Stimulated activated CD8-positive, alpha-beta memory T cell treated with anti-CD3 and anti-CD28 coated beads, Interleukin-15, amount 100 ng/mL, for 4 hours (primary cell): ENCODE measurements at places on chromosomes 6 and 20.
A peak's percentile ranks its signal among the peaks of the same experiment; 100 is the strongest.

GRCh38 chr6:151577257-151577656 is 83.4 kb downstream of the CCDC170 start:
- DNase-seq, result no peak

GRCh38 chr6:155882527-155883333 is 427.1 kb upstream of the NOX3 start:
- no peak for DNase-seq

DNA sequence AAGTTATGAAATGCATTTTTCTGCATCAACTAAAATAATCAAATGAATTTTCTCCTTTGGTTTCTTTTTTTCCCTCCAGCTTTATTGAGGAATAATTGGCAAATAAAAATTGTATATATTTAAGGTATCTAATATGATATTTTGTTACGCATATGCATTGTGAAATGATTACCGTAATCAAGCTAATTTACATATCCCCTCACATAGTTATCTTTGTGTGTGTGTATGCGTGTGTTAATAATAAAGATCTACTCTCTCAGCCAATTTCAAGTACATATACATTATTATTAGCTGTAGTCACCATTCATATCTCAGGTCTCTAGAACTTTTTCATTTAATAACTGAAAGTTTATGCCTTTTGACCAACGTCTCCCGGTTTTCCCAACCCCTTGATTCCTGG is 61.1 kb downstream of the SYCP2L start:
- no peak for DNase-seq

DNA sequence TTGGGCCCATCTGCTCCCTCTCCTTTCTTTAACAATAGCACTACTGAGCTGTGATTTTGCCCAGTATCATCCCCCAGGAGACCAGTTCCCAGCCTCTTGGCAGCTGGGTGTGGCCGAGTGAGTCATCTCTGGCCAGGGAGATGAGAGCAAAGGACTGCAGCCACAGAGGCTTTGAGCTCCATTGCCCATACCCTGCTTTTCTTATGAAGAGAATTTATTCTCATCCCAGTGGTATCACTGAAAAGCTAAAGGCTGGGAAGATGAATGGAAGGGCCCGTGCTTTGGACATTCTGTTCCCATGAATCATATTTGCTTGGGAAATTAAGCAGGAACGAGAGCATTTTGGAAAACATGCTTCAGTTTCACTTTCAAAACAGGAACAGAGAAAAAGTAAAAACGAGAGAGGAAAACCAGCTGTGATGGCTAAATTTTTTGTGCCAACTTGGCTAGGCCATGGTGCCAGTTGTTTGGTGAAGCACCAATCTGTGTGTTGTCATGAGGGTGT is 14.9 kb downstream of the CST3 start:
- no peak for DNase-seq

DNA sequence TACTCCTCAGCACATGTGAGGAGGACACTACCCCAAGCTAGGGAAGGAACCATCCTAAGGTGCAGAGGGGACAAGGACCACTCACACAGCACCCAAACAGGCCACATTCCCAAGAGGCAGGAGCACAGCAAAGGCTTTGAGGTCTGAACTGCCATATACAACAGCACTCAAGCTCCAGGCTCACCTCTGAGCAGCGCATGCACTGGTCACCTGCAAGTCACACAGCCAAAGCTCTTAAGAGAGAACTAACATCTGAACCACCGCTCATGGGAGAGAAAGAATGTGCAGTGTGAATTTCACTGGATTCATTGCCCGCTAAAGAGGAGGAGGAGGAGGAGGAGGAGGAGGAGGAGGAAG is 31.0 kb downstream of the NPEPL1 start:
- no peak for DNase-seq

GRCh38 chr6:64932486-64932885 is 774.5 kb downstream of the EYS start:
- no peak for DNase-seq

DNA sequence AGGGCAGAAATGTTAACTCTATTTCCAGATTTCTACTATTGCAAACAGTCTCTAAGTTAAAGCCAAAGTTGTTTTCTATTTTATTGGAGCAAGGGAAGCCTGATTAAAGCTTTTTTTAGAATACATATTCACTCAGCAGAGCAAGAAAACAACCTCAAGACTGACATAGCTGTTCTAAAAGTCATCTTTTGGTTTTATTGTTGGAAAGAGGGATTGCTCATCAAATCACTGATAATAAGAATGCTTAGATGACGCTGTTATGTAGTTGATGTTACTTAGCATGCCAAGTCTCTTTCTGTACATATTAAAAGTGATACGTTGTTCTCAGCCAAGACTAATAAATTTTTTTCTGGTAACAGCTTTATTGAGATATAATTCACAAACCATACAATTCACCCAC is 172.6 kb upstream of the LAMA2 start:
- no peak for DNase-seq

DNA sequence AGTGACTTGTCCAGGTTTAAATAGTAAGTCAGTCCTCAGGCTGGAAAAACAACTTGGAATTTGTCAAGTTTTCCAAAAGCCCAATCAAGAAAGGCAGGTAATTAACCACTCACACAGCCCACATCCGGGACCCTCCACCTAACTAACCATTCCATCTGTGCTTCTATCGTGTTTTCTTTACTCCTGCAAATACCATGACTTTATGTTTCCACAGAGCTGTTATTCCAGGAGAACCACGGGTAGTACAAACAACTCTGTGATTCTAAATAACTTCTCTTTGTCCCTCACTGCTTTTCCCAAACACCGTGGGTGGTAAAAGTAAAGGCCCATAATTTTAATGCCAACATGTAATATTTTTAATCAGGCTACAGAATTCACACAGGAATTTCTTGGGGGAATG is 49.6 kb upstream of the NT5E start:
- no peak for DNase-seq

- DNase-seq, result no peak
Observed at GRCh38 chr6:149646599-149646998, 1.9 kb downstream of the KATNA1 start.

DNA sequence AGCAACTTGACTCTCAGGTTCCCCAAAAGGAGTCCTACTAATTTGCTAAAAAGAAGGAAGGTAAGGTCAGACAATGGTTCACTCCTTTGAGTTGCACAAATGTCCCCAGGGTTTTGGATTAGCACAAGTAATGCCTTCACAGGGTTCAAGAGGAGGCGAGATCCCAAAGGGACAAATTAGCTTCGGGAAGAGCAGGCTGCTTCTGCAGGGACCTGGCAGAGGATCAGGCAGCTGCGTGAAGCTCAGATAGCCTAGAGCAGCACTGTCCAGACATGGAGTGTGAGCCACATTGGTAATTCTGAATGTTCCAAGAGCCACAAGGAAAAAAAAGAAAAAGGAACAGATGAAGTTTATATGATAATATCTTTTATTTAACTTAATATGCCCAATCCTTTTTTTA is 115.4 kb downstream of the CFAP61 start:
- no peak for DNase-seq

- DNase-seq, result no peak
Observed at GRCh38 chr6:159687341-159687740, 5.7 kb downstream of the SOD2 start.

DNA sequence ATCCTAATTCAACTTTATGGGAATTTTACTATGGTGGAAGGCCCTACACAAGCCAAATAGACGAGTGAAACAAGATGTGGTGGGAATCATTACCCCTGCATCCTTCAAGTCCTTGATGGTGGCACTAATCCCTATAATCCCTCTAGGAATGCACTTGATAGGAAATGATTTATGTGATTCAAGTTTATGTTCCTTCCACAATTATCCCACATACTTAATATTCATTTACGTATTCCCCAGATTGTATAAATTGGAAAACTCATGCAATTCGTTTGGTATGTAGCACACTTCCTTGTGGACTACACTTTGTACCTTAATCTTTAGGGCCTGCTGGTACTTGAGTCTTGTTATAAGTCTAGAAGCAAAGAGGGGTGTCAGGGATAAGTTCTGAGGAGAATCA is 40.8 kb downstream of the PKIB start:
- no peak for DNase-seq

DNA sequence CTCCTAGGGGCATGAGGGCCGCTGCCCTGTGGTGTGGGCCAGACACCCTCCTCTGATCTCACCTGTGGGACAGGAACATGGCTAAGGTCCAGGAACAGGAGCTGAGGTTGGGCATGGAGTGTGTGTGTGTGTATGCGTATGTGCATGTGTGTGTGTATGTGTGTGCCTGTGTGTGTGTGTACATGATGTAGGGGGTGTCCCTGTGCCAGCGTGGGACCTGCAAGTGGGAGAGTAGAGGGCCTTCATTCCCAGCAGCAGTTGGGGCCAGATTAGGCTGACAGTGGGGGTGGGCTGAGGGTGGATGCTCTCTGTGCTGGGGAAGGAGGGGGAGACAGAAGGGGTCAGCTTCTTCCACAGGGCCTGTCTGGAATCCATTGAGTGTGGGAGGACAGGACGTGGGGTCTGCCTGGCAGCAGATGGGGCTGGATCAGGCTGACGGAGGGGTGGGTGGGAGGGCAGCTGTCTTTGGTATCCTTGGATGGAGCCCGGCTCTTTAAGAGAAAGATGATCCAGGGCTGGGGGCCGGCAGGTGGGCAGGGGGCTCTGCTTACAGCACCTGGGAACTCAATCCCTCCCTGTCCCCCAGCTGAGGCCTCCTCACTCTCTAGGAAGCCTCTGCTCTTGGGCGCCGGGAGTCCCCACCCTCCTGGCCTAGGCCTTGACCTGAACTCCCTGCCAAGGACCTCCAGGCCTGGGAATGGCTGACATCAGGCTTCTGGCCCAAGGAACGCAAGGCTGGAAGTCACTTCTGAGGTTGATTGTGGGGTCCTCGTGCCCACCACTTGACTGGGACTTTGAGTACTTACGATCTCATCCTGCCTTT is 44.0 kb downstream of the SPDEF start:
- DNase-seq, result no peak

DNA sequence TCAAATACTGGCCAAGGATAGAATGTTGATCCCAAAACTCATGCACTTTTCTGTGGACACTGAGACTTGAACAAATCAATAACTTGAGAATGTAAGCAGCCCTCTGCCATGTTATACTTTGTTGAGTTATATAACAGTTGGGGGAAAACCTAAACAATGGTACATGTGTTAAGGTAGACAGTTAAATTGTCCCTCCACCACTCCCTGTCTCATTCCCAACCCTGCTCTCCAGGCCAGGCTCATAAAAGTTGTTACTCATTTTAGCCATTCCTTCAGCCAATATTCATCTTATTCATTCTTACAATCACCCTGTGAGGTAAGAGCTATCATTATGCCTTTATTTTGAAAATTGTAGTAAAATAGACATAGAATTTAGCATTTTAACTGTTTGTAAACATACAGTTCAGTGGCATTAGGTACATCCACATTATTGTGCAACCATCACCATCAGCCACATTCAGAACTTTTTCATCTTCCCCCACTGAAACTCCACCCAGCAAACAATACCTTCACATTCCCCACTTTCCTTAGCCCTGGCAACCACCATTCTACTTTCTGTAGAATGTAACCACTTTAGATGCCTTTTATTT is 38.2 kb upstream of the IER3 start:
- DNase-seq, result no peak

DNA sequence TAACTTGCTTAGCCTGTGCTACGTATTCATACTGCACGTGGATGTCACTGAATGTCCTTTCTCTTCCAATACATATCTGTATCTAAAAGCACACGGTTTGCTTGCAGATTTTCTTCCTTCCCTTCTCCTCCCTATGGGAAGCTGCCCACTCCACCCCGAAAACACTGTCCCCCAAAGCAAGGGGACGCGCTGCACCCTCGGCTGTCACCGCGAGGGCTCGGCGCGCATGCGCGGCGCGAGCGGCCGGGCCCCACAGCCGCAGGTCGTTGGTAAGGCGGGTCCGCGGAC is 659 bp downstream of the TMX4 start:
- DNase-seq, result peak; percentile 42

DNA sequence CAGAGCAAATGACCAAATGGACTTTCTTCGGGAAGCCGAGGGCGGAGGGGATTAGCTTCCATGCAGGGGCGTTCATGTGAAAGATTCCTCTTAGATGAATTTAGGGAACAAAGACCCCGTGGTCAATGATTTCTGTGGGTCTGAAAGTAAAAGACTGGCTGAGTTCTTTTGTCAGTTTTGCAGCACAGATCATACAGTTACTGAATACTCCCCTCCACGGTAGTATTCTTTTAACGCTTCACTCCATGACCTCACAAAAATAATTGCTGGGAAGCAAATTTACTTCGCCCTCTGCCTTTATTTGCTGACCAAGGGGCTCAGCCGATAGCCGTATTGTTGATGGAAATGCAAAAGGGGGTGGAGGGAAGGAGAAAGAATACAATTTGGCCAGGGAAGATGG is 86.0 kb upstream of the SALL4 start:
- no peak for DNase-seq

DNA sequence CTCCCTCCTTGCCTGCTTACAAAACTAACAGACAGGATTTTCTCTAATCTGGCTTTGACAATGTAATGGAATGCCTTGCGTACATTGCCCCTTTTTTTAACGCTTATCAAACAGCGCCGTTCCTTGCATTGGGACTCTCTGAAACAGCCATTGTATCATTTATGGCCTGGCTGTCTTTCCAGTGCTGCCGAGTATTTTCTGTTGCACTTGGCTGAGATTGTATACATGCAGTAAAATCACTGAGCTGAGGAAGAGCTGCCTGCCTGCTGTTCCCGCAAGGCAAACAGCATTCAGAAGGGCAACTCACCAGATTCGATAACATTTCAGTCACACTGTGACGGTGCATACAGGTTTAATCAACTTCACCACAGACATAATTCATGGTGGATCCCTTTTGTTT is 106.0 kb downstream of the SH3BGRL2 start:
- no peak for DNase-seq

DNA sequence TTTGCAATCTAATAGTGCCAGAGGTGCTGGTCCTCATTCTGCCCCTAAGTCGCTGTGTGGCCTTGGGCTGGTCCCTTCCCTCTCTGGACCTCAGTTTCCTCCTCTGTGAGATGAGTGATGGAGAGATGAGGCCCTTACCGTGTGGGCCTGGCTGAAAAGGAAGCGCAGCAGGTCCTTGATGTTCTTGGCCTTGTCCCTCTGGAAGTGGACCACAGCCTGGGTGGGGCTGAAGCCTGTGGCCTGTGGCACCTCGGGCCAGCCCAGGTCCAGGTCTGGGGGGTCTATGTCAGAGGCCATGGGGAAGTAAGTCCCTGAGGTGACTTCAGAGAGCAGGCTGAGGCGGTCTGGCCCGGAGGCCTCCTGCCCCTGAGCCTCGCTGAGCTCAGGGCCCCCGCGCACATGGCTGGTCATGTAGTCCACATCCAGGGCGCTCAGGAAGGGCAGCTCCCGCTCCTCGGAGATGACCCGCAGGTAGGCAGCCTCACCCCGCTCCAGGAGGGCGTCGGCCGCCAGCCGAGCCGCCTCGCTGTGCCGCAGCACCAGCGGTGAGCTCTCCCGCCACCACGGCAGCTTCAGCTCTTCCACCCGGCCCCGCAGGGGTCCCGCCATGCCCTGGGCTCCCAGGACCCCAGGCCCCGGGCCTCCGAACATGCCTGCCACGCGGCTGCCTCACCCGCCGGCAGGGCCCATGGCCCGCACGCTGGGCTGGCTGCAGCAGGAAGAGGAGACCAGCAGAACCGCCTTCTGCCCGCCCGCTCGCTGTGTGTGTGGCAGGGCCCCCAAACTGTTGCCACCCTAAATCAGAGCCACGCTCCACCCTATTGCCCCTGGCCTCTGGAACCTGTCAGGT is at the start of gene FAM83C:
TSS of gene FAM83C (minus strand) at position 772 of the 850 bp plus-strand sequence. CDS start at position 651, 121 bp downstream.
- DNase-seq, result no peak
